AG08395 (cell line): ENCODE measurements at places on chromosomes 4 and X.

GRCh38 chr4:70637239-70637913 lies 8.8 kb downstream of the ENAM start:
- DNase-seq: no peak

DNA sequence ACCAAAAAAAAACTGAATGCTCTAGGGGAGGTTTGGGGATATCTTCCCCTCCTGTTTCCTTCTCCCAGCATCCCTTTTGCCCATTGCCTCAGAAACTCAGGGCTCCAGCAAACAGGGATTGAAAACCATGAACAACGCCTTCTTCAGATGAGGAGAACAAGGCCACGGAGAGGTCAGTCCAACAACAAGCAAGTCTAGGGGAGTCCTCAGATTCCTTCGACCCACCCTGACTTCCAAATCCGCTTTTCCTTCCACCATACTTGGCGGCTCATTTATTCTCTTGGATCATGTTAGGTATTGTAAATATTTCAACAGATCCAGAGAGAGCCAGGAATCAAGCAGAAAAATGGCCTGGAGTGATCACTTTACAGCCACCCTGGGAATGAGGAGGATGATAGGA lies 21.9 kb downstream of the REELD1 start:
- no peak for DNase-seq

DNA sequence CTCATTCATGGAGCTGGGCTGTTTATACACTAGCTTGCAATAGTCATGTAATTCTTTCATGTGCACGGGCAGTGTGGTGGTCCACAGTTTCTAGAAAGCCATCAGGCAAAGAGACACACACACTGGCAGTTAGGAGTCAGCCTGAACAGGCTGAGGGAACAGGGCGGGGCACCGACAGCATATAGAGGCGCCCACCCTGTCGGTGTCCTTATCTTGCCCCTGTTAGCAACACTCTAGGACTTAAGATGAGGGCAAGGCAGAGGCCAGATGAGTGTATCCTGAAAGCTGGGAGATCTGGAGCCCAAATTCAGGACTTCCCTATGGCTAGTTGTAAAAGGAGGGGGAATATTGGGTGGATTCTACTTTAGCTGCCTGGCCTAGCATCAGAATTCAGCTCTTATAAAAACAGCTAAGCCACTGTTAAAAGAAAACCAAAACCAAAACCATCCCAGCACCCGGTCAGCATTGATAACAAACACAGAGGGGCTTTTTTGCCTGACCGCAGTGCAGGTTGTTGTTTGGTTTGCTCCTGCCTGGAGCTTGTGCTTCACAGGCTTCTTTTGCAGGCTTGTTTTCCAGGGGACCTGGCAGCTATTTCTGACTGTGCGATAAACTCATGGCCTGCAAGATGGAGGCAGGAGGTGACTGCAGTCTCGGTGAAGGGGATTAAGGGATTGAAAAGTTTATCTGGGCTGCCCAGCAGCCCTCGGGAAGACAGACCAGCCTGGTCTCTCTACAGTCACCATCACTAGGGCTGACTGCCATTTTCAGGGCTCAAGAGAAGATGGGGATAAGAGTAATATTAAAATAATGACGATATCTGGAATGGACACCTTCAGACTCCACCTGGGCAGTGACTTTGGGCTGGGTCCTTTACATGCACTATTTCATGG lies 638.9 kb downstream of the MID1IP1 start:
- DNase-seq: no peak

DNA sequence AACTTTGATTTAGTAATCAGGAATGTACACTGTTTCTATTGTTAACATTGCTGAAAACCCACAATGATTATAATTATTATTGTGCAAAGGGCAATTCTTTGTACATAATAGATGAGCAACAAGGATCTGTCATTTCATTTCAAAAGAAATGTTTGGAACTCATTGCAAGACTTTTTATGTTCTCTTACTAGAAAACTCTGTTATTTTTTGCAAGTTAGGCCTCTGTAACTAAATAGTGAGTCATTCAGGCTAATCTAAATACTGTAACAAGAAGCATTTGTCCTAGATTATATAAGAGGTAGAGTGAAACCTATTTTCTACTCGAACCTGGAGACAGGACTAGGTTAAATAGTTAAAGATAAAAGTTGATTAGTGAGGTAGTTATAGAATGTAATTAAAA lies 93.2 kb upstream of the FAM47B start:
- peak; percentile 26 for DNase-seq

GRCh38 chr4:159547645-159548308 lies 444.9 kb downstream of the RAPGEF2 start:
- no peak for DNase-seq

DNA sequence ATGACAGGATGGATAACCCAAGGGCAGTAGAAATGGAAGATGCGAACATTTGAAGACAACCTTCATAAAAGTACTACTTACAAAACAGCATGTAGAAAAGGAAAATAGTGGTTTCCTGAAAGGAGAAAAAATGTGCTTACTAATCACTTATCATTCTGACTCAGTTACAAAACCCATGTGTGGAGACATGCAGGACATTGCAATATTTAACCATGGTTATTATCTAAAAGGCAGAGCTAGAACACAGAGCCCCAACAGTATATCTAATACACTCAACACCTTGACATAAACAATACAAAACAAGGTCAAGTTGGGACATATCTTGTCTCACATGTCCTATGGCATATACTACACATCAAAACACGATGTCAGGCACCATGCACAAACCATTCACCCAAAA lies 55.9 kb downstream of the EIF4E start:
- peak; percentile 35 for DNase-seq

DNA sequence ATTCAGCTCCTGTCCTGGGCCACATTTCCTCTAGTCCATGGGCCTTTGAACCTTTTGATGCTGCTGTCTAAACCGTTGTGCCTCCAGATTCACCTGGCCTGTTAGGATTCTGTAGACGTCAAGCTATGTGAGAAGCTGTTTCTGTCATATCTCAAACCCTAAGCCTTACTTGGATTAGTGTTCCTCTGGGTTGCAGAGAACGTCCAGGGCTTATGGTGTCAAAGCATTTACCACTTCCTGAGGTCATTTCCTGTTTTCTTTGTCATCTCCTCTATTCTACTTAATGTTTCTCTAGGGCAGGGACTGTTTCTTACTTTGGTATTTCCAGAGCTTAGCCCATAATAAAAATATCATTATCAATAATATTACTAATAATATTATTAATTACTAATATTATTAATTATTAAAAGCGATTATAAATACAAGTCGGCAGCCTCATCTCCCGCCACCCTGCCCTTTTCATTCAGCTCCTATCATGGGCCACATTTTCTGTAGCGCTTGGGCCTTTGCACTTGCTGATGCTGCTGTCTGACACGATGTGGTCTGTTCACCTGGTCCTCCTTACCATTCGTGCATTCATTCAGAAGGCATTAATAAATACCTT lies 19.1 kb downstream of the PRIMPOL start:
- no peak for DNase-seq

DNA sequence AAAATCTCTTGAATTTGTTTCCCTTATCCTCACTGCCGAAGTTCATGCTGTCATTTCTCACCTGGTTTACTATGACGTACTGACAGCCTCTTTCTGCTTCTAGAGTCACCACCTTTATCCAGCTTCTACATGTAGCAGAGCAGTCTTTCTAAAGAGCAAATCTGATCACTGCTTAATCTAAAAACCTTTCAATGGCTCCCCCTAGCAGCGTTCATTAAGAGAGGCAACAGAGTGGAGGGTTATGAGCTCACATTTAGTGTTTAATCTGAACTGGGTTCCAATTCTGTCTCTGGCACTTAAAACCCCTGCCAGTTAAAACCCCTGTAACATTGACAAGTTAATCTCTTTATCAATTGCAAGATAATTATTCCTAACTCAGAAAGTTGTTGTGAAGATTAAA lies 4.4 kb downstream of the RBPJ start:
- peak; percentile 11 for DNase-seq

GRCh38 chrX:46168254-46168653 lies 377.0 kb downstream of the ZNF674 start:
- DNase-seq: no peak

- no peak for DNase-seq
These were observed 7.4 kb downstream of the PSAPL1 start for GRCh38 chr4:7427361-7427760.

- no peak for DNase-seq
These were observed 516.6 kb downstream of the PPARGC1A start for GRCh38 chr4:23373261-23373660.
